Sigmoid colon (tissue), 7 donors: ENCODE measurements at places on chromosomes 2 and 18. TPM values are rescaled to one million over a fixed set of nuclear protein-coding genes. Genes with fewer than 3 reads are reported as not detected.

Gene MYO5B
- 3.0 TPM for total RNA-seq

Gene CTLA4
- total RNA-seq = not detected

Gene ST6GAL2
- total RNA-seq = 0.83 TPM

Gene NRP2
- 214 TPM for total RNA-seq

Gene RBM44
- 1.6 TPM for total RNA-seq

Gene KCNS3
- 30.2 TPM for total RNA-seq

Gene RAPGEF4
- 5.5 TPM for total RNA-seq

DNA sequence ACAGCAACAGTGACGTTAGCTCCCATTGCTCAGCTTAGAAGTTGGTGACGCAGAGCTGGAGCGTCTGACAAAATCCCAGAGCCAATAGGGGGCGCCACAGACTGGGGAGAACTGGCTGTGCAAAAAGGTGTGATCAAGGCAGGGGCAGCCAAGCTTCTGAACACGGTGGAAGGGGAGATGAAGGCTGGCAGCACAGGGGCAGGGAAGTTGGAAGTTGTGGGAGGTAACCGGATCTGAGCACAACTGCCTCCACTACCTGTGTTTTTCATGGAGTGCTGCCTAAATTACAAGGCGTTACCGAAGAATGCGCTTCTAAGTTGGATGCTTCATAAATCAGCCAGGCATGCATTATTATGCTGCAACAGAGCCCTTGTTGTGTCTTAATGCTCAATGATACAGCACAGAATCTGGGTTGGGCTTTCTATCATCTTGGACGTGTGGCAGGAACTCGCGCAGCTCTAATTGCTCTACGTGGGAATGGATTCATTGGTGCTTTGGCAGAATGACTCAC lies 370.0 kb downstream of the SLC4A3 start:
- no peaks in the 10 kb centered on the region for H3K27me3 ChIP-seq
- no peaks in the 10 kb centered on the region for H3K36me3 ChIP-seq
- H3K4me1 ChIP-seq = no peaks in the 10 kb centered on the region
- H3K27ac ChIP-seq = no peak overlapping the region
- H3K4me3 ChIP-seq = no peak overlapping the region

DNA sequence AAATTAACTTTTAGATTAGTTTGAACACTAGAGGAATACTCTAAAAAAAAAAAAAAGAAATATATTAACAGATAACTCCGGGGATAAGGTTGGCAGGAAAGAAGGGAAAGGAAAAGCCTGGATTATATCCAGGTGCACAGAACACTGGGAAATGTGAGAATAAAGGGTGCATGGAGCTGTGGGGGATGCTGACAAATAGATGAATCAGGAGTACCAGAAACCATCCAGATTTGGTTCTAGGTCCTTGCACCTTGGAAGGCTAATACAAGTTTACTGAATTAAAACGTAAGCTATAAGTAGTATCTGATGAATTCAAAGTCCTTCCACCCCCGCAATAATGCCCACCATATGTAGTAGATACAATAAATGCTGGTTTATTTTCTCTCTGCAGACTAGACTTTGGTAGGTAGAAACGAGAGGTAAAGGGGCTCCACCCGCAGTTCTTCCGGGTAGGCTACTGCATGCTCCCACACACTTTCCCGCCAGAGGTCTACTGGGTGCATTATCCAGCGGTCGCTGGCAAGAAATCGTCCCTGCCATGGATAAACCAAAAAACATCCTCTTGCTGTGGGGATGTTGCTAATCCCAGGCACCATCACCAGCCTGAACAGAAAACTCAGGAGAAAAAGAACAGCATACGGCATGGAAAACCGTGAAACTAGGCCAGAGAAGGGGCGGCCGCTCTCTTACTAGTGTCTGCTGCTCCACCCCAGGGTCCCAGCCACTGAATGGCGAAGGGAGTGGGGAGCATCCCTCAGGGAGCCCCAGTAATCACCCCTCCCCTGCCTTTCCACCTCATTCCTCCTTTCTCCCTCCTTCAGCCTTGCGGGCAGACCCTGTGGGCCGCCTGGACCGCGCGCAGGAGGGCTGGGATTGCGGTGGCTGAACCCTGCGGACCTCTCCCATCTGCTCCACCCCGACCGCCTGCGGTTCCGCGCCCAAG lies 1.5 kb downstream of the CNRIP1 start:
- no peaks in the 10 kb centered on the region for H3K4me1 ChIP-seq
- no peak for DNase-seq
- peak overlapping the region; percentile 86 for H3K27ac ChIP-seq
- H3K4me3 ChIP-seq = peak overlapping the region; percentile 82

- H3K4me3 ChIP-seq = no peak overlapping the region
- no peaks in the 10 kb centered on the region for H3K27me3 ChIP-seq
- peak overlapping the region; percentile 85 for H3K27ac ChIP-seq
- H3K4me1 ChIP-seq = peaks cover 88% of the 10 kb centered on the region
These were observed 99.4 kb upstream of the CDC42EP3 start for GRCh38 chr2:37770797-37771196.

DNA sequence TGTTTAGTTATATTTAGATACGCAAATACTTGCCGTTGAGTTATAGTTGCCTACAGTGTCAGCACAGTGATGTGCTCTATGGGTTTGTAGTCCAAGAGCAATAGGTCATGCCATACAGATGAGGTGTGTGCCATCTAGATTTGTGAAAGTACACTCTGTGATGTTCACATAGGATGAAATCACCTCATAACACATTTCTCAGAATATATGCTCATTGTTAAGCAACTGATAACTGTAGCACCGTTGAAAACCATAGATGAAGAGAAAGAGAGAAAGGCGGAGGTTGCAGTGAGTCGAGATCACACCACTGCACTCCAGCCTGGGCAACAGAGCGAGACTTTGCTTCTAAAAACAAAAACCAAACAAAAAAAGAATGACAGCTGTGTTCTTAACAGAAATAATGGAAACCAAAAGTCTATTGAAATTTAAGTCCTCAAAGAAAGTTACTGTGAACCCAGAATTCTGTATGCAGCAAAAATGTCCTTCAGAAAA lies 9.5 kb downstream of the DGKD start:
- no peaks in the 10 kb centered on the region for H3K36me3 ChIP-seq
- no peak overlapping the region for H3K27ac ChIP-seq
- no peak overlapping the region for H3K4me3 ChIP-seq
- no peaks in the 10 kb centered on the region for H3K4me1 ChIP-seq
- DNase-seq = no peak

DNA sequence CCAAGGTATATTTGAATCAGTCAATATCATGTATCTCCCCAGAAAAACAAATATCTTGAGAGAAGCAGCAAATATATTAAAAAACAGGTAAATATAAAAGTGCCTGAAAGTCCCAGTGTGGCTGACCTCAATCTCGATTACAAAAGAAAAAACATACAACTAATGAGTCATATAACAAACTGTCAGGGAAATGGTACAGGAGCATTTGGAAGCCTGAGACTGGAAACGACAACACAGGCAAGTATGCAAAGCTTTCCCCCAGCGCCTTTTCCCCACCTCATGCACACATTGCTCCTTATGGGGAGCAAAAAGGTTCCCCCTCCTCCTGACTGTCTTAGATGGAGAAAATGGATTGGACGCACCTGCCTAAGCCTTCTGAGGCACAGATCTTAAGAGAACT lies 230.7 kb downstream of the TMX3 start:
- no peak overlapping the region for H3K27ac ChIP-seq
- no peaks in the 10 kb centered on the region for H3K4me1 ChIP-seq
- H3K36me3 ChIP-seq = no peaks in the 10 kb centered on the region
- DNase-seq = no peak
- H3K4me3 ChIP-seq = no peak overlapping the region

DNA sequence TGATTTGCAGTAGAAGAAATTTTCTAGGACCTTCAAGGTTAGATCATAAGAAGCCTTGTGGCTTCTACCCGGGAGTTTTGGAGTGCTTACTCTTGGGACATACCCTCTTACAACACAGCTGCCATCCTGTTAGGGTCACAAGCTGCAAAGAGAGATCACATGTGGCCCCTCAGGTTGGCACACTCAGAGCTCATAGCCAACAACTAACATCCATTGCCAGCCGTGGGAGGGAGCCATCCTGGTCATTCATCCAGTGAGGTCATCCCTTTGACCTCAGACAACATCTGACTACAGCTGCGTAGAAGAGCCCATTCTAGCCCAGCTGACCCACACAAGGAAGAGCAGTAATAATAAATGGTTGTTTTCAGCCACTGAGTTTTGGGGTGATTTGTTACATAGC lies 76.9 kb upstream of the NABP1 start:
- no peak for DNase-seq
- H3K27me3 ChIP-seq = no peaks in the 10 kb centered on the region
- no peaks in the 10 kb centered on the region for H3K4me1 ChIP-seq
- H3K36me3 ChIP-seq = no peaks in the 10 kb centered on the region
- H3K27ac ChIP-seq = no peak overlapping the region
- H3K4me3 ChIP-seq = no peak overlapping the region

DNA sequence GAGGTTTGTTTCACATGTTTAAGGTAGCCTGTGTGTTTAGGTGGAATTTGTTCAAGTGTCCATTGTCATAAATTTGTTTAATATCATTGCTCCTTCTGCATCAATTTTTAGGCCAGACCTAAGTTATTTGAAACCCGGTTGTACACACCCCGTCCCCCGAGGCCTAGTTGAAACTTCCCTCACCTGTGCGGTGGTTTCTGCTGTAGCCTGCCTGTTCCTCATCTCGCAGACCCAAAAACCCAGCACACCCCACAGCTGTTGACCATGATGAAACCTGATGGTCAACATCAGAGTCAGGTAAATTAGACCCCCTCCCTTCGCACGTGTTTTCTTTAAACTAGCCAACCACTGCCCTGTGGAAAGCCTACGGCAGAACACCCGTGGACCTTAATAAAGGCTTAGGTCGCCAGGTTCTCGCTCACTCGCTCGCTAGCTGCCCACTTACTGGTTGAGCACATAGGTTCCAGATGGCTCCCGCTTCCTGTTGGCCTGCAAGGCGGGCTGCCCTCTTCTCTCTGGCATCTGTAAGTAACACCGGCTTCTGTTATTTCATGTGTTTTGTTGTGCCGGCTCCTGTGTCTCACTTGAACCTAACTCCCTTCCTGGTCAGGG lies 64.4 kb downstream of the EML6 start:
- H3K4me1 ChIP-seq = no peaks in the 10 kb centered on the region
- DNase-seq = no peak
- no peak overlapping the region for H3K4me3 ChIP-seq
- no peaks in the 10 kb centered on the region for H3K36me3 ChIP-seq

DNA sequence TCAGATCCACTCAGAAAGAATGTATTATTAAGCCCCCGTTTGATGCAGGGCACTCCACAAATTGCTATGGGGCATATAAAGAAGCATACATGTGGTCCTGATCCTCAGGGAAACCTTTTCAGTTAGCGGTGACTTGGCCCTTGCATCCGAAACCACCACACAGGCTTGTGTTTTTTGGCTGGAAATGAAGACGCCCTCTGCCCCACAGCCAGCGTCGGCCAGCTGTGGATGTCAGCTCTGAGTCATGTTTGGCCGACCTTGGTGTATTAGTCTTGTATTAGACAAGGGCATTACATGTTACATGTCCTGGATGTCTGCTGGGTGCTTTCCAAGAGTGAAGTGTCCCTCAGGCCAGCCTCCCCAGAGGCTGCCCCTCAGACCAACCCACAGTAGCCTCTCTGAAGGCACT lies 107.6 kb upstream of the MAP3K20 start:
- no peak for DNase-seq
- no peak overlapping the region for H3K4me3 ChIP-seq

DNA sequence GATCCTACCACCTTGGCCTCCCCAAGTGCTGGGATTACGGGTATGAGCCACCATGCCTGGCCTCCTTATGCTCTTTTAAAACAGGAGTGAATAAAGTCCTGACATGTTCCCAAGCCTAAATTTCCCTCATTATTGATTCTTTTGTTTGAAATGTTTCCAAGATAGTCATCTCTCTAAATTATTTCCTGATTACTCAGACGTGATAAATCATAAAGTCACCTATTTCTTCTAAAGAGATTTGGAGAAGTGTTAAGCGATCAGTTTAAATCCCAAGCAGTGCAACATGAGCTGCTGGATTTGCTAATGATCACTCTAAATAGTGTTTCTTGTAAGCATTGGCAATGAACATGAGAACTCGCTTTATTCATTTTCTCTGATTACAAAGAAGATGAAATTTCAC lies 51.8 kb downstream of the PMAIP1 start:
- no peaks in the 10 kb centered on the region for H3K36me3 ChIP-seq
- H3K4me3 ChIP-seq = no peak overlapping the region
- H3K4me1 ChIP-seq = no peaks in the 10 kb centered on the region
- no peaks in the 10 kb centered on the region for H3K27me3 ChIP-seq

DNA sequence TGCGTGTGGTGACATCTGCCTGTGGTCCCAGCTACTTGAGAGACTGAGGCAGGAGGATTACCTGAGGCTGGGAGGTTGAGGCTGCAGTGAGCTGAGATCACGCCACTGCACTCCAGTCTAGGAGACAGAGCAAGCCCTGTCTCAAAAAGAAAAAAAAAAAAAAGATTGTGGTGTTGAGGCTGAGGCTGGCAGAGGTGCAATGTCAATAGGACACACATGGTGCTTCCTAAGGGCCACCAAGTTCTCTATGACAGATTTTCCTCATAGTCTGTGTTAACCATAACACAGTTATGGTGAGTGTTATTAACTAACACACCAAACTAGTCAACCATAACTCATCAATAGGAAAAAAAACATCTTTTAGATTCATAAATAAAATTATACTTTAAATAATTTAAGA lies 494.4 kb downstream of the TMX3 start:
- no peaks in the 10 kb centered on the region for H3K27me3 ChIP-seq
- DNase-seq = no peak
- H3K36me3 ChIP-seq = no peaks in the 10 kb centered on the region
- no peak overlapping the region for H3K4me3 ChIP-seq
- no peak overlapping the region for H3K27ac ChIP-seq
- no peaks in the 10 kb centered on the region for H3K4me1 ChIP-seq

GRCh38 chr2:126659562-126660467 lies 3.9 kb downstream of the GYPC start:
- no peak overlapping the region for H3K4me3 ChIP-seq
- no peaks in the 10 kb centered on the region for H3K36me3 ChIP-seq
- peak overlapping the region; percentile 99 for H3K27ac ChIP-seq
- H3K27me3 ChIP-seq = no peaks in the 10 kb centered on the region

GRCh38 chr2:98771721-98772524 lies 41.0 kb upstream of the MGAT4A start:
- no peak overlapping the region for H3K27ac ChIP-seq
- H3K27me3 ChIP-seq = no peaks in the 10 kb centered on the region
- no peak overlapping the region for H3K4me3 ChIP-seq
- DNase-seq = no peak
- peaks cover 10% of the 10 kb centered on the region for H3K4me1 ChIP-seq
